D721Med (cell line): ENCODE measurements at places on chromosomes 3 and 15.

DNA sequence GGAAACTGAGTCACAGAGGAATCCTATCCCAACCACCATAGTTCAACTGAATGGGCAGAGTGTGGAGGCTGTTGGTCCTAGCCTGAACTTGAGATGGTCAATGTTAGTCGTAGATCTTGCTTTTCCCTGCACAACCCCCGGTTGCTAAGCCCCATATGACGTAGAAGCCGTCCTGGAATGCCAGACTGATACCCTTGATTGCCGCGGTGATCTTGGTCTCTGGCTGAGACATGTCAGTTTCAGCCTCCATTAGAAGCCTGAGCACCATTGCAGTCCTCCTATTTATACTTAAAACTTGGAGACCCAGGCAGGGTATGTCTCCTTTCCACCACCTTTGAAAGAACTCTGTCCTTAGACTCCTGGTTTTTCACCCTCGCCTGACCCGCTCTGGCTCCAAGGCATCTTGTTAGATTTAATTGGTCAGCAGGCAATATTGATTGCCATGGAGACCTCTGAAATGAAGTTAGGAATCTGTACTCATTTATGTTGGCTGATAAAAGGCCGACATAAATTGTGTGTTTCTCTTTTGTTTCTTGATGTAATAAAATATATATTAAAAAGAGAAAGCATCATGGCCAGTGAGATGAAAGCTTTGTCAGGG, 53.4 kb downstream of the RPLP1 start:
- no peak for DNase-seq

DNA sequence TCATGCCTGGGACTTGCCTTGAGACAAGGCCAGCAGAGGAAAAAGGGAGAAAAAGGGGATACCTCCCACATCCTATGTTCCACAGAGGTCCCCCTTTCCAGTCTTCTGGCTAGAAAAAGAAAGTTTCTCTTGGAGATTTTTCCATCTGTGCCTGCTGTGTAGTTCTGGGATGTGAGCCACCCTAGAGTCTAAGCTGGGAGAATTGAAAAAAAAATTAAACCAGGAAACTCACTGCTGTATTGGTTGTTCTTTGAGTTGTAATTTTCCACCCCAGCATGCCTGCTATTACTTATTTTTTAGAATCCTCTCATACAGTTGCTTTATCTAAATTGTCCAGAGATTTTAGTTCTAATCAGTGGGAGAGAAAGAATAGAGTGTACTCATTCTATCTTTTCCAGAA, 68.4 kb downstream of the SV2B start:
- no peak for DNase-seq

DNA sequence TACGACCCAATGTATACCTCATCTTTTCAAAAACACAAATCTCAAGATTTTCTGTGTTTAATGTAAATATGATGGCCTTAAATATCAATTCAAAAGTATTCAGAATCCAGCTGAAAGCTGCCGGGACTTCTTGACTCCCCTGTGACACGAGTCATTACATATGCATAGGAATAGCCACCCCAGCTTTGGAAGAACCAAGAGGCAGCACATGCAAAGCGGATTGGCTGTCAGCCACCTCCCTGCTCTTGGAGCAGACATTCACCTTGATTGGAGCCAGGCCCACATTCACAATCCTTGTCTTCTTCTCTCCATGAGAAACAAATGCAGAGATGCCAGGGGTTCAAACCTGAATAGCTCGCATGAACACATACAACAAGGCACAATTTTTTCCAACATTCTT, 10.8 kb upstream of the CAV3 start:
- DNase-seq: no peak

- peak; percentile 74 for DNase-seq
These were observed 556 bp downstream of the ANKRD63 start for GRCh38 chr15:40282147-40282868.

DNA sequence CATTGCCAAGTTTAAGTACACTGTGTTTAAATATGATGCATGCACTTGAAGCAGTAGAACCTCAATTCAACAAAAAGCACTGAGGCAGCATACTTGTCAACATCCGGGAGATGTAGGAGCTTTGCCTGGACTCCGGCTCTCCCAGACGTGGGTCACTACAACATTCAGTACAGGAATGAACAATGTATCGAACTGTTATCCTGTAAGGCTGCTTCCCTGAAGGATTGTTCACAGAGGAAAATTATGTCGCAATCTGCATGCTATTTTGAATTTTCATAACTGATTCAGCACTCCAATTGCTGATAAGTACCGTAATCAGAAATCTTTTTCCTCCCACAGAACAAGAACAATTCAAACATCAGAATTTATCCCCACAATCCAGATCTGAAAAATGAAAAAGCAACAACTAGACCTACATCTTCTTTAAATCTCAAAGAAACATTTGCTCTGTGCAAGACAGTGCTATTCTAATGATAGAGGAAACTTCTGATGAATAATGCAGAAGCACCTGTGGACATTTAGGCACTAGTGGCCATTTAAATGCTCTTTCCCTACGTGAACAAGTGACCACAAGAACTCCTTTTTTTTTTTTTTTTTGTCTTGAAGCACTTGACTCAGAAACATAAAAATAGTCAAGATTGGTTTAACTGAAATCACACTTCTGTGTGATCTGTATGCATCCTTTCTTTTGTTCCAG, 113.4 kb downstream of the PLCH1 start:
- no peak for DNase-seq

DNA sequence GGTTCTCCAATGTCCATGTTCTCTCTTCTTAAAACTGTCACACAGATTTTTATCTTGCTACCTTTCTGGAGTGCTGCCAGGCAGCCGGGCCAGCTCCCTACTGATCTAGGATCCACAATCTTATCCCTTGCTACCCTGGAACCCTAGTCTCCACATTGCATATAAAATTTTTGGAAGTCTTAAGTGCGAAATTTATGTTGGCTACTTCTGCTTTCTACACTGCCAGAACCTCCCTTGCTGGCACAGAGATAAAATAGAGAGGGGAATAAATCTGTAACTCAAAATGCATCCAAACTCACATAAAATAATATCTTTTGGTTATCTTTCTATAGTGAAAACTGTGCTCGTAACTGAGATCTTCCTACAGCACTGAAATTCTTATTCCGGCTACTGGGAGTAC, 182.6 kb downstream of the ZPLD1 start:
- DNase-seq: no peak
